Left renal pelvis (tissue), 4 donors: ENCODE measurements at places on chromosomes 2 and 18.
A peak's percentile ranks its signal among the peaks of the same experiment; 100 is the strongest.

GRCh38 chr2:159851941-159852340 is 53.9 kb upstream of the CD302 start:
- DNase-seq, result no peak

DNA sequence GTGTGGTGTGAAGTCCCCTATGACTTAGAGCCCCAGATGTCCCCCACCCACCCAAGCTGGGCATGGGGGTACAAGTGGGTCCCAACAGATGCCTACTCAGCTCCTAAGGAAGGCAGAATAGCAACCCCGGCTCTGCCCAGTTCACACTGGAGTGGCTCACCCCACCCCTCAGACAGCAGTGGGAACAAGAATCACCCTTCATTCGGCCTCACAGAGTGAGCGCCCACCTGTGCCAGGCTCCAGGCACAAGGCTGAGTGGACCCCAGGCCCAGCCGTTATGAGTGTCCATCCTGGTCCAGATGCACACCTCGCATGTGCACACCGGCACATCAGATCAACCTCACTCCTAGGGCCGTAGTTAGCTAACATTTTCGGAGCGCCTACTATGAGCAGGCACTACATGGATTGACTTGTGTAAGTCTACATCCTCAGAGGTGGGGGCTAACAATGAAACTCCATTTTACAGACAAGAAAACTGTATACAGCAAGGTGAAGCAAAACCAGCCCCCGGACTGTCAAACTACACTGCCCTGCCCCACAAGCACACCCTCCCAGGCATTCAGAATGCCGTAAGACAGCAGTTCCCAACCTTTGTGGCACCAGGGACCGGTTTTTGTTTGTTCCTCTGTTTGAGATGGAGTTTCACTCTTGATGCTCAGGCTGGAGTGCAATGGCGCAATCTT is 2.8 kb upstream of the ASTL start:
- DNase-seq, result no peak

DNA sequence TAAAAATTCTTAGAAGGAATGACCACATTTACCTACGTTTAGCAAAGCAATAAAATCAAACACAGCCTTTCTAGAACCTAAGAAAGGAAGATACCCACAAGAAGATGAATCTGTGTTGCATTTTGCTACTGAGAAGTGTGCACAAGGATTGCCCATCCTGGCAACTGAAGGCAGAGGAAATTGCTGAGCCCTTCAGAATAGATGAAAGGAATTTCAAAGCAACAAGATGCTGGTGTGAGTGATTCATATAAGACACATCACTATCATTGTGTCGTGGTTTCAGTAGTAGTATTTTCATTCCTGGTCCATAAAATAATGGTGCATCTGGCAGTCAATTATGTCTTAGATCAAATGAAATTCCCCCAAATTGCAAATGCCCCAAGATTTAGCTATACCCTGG is 48.4 kb upstream of the ANKRD44 start:
- no peak for DNase-seq

GRCh38 chr18:58454406-58455061 is 174.4 kb downstream of the ALPK2 start:
- DNase-seq, result no peak

DNA sequence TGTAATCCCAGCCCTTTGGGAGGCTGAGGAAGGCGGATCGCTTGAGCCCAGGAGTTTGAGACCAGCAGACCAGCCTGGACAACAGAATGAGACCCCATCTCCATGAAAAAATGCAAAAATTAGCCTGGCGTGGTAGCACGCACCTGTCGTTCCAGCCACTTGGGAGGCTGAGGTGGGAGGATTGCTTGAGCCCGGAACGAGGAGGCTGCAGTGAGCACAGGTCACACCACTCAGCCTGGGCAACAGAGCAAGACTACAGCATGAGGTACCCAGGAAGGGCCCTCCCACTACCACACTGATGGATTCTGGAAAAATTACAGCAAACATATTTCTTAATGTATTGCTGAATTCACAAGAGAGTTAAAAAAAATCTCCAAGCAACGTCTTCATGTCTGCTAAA is 56.3 kb upstream of the HPCAL1 start:
- no peak for DNase-seq

- no peak for DNase-seq
Measured at GRCh38 chr18:58662118-58662517, 9.1 kb upstream of the MALT1 start.

DNA sequence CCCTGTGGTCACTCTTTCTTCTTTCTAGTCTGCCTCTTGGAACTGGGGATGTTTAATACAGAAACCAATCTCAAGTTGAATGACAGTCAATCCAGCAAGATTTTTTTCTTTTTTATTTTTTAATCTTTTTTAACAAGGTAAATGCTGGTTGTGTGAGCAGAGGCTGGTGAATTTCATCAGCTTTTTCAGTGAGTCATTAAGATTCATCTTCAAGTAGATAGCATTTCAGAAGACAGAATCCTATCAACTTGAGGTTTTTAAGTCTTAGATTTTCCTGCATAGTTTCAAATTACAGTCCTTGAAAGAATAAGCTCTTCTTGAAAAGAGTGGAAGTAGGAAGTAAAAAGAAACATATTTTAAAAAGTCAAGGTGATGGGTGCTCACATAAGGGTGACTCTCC is 12.4 kb downstream of the SLC8A1 start:
- no peak for DNase-seq

- DNase-seq, result no peak
Measured at GRCh38 chr2:143833015-143833660, 686.8 kb downstream of the ZEB2 start.

DNA sequence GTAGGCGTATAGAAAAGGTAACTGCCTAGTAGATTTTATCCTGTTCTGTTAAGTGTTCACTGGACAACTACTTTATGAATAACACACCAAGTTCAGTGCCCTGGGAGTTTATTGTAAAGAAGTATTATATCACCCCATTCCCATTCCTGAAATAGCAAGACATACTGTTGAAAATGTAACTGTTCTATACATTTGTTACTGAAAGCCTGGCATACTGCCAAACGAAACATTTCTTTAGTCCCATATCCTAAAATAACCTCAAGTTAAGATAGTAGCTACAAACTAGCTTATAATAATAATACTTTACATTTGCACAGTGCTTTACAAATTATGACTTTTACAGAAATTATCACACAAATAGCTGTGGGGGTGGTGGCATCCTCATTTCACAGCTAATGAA is 25.1 kb downstream of the SPDYA start:
- DNase-seq, result no peak

GRCh38 chr2:83191316-83191715 is 1267.8 kb downstream of the SUCLG1 start:
- DNase-seq, result no peak

DNA sequence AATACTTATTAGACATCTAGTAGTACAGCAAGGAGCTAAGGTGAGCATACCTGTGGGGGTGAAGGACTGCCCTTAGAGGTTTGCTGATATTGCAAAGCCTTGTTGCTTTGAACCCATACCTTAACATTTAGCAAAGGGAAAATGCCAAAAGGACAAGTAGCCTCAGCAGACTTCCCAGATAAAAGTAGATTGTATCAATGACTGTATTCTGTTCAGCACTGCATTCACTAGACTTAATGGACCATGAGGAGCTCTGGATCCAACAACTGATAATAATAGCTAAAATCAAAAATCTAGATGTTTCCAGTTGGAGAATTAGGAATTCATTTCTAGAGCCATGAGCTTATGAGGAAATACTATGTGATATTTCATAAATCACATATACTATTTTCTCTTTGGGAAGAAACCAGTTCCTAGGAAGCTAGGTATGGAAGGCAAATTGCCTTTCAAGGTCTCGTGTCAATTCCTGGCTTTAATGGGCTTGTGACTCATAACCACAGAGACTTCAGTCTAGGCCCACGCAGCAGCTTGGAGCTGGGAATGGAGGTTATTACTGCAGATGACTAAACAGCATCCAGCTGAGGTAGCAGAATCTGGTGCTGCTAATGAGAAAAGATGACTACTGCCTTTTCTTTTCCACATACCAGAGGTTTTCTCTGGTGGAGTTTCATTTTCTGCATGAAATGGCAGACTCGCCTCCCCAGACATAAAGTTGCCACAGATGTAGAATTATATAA is 191.2 kb upstream of the NABP1 start:
- DNase-seq, result no peak

DNA sequence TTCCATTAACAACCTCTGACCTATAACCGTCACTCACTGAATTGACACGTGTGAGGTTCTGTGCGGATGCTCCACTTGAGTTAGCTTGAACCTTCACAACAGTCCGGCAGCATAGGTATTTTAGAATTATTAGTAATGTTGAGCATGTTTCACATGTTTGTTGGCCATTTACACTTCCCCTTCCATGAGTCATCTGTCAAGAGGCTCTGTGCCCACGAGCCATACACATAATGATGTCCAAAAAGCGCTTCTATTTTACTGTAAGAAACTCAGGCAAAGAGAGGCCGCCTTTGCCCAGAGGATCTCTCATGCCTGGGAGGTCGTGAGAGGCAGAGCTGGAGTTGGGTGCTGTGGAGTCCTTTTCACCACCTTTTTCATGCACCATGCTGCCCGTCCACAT is 28.9 kb upstream of the TMEM214 start:
- DNase-seq, result no peak

- DNase-seq, result no peak
Measured at GRCh38 chr2:37349231-37349860, 4.9 kb downstream of the QPCT start.

GRCh38 chr2:46735108-46735691 is 180.4 kb downstream of the MCFD2 start:
- DNase-seq, result no peak

DNA sequence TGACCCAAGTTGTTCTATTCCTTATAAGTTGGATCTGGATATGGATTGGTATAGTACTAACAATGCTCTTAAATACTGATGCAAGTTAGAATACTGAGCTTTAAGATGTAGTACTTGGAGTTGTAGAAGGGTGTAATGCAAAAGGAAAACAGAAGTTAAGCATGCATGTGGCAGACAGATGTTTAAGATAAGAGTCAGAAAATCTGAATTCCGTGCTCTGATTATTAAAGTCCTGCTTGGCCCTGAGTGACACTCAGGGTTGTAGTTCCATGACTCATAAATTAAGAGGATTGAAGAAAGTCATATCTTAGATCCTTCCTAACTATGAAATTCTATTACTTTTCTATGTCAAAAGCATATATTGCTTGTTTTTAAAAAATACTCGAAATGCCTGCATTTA is 250.6 kb downstream of the RPRM start:
- DNase-seq, result no peak

DNA sequence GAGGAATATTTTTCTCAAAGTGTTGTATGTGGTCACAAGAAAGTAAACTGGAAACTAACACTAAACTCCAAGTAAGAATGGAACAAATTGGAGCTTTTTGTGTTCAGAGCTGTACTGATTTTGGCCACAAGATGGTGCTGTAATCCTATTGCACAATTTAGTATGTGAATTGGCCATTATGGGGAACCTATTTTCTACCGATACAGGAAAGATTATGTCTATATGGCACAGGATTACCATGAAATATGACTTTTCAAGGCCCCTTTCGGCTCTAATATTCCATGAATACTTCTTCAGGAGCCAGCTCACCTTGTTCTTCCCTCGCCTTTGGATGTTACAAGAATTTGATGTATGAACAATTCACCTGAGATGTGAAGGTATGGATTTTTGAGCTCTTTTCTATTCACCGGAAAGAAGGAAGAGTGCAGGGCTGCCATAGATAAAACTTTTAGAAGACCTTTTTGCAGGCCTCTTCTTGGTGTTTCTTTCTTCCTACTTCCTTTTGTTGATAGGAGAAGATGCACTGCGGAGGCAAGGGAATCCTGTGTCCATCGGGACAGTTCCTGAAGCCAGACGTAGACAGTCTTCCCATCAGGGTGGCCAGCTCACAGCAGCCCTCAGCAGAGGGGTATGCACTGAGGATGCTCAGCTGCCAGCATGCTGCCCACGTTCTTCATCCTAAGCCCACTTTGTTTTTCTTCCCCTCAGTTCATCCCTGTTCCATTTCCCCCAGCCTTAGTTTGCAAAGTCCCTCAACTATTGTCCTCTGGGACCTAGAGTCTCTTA is 13.3 kb downstream of the MRPL44 start:
- DNase-seq, result peak; percentile 42

GRCh38 chr2:11158916-11159573 is 3.8 kb downstream of the SLC66A3 start:
- no peak for DNase-seq

- DNase-seq, result no peak
Measured at GRCh38 chr2:136052369-136053362, 65.3 kb downstream of the CXCR4 start.

DNA sequence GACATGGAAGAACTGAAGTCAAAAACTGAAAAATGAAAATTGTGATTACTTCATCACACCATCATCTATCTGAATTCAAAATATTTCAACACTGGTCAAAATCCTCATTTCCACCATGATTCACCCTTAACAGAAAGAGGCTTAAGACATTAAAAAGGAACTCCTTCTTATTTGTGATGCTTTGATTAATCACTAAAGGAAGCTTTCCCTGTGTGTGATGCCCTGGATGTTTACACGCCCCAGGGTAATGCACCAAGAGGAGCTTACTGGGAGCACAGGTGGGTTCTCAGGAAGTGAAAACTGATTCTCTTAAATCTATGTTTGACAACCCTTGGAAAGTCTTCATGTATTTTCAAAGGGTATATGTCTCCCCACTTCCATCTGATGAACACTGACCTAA is 11.5 kb downstream of the GRB14 start:
- DNase-seq, result no peak

DNA sequence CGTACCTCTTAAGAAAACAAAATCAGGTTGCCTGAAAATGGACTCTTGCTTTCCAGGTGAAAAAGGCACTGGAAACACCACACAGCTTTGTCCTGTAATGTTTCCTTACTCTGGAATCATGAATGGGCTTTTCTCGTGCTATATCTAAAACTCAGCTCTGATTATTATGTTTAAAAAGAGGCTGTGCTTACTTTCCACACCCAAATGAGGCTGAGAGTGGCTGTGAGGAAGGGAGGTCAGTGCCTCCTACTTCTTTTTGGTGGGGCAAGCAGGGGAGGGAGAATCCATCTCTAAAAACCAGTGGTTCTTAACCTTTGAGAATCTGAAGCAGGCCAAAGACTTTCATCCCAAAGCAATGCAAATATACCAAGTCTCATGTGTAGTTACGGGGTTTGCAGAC is 148.6 kb downstream of the FAM210A start:
- DNase-seq, result no peak

- no peak for DNase-seq
Measured at GRCh38 chr2:1784087-1784486, 39.8 kb upstream of the PXDN start.

- DNase-seq, result no peak
Measured at GRCh38 chr2:7697052-7697451, 779.8 kb downstream of the RNF144A start.

- DNase-seq, result no peak
Measured at GRCh38 chr2:30336978-30337841, 105.9 kb downstream of the LBH start.

DNA sequence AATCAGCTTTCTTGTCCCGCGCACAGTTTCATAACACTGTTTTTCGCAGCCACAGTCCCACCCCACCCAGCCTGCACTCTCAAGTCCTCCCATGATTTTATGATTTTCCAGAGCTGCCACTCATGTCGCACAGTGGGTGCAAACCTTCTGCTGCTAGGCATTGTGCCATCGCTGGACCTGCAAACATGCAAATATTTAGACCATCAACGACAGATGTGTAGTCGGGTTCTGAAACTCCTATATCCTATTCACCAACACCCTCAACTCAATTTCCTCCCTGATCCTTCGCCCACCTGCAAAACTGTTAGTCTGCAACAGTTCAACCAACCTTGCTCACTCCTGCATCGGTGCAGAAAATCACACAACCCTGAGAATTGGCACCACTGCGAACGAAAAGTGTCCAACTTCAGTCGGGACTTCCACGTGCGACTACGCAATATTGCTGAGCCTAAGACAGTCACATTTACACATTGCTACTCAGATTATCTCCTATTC is 871 bp upstream of the ALS2 start:
- DNase-seq, result no peak
